ENCODE measurements at places on chromosomes 1 and 21. TPM values are rescaled to one million over a fixed set of nuclear protein-coding genes. Genes with fewer than 3 reads are reported as not detected.

DNA sequence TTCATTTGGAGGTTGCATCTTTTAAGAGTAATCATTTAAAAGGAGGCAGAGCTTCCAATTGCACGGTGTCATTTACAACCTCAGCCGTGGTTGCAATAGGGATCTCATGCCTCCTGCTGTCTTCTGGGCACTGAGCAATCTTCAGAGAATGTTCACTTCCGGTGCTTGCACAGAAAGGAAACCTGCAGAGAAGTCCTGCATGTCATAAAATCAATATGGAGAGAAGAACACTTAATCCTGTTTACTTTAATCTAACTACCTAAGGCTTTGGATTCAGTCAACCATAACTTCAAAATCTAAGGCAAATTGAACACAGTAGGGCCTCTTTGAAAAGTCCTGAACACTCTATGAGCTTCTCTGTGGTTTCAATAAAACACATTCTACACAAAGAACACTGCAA lies 11.3 kb upstream of the MAP10 start:
- no peak for DNase-seq

TTC34 gene
- 0.20 TPM for polyA plus RNA-seq

GRCh38 chr1:87252406-87252805 lies 76.3 kb upstream of the LMO4 start:
- peak; percentile 24 for DNase-seq

ATF3 gene
- 17.7 TPM for polyA plus RNA-seq

- DNase-seq, result no peak
These were observed 10.8 kb upstream of the COL8A2 start for GRCh38 chr1:36135796-36136195.
